ENCODE measurements at places on chromosomes 5 and 9. TPM values are rescaled to one million over a fixed set of nuclear protein-coding genes. Genes with fewer than 3 reads are reported as not detected.

Gene LECT2
- not detected for total RNA-seq

DNA sequence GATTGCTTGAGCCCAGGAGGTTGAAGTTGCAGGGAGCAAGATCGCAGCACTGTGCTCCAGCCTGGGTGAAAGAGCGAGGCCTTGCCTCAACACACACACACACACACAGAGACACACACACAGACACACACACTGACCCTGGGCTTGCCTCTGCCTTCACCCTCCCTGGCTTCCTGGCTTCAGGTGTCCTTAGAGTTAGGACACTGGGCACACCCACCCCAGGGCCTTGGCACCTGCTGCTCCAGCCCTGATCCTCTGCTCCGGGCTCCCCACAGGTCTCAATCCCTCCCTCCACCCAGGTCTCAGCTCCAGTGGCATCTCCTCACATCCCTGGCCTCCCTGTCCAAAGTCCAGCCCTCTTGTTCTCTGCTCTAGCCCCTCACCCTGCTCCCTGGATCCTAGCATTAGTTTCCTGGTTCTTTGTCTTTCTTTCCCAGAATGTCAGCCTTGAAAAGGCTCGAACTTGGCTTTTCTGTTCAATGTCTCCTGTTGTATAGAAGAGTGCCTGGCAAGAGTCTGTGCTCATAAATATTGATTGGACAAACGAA lies 212.9 kb downstream of the C9orf50 start:
- peaks cover 25% of the 10 kb centered on the region for H3K4me1 ChIP-seq
- H3K4me3 ChIP-seq = no peak overlapping the region
- H3K27me3 ChIP-seq = no peaks in the 10 kb centered on the region
- DNase-seq = no peak
- no peaks in the 10 kb centered on the region for H3K36me3 ChIP-seq
- H3K27ac ChIP-seq = no peak overlapping the region

GRCh38 chr5:139877129-139877597 lies 81.6 kb downstream of the PSD2 start:
- H3K4me3 ChIP-seq = no peak overlapping the region
- no peaks in the 10 kb centered on the region for H3K36me3 ChIP-seq
- no peak for DNase-seq
- H3K27ac ChIP-seq = no peak overlapping the region

DNA sequence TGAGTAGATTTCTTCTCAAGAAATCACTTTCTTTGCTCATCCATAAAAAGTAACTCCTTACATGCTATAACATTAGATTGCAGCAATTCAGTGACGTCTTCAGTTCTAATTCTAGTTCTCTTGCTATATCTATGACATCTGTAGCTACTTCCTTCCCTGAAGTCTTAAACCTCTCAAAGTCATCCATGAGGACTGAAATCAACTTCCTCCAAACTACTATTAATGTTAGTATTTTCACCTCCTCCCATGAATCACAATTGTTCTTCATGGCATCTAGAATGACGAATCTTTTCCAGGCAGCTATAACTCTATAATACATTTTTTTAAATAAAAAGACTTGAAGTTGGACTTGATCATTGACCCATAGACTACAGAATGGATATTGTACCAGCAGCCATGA lies 46.2 kb upstream of the PRRC1 start:
- H3K4me3 ChIP-seq = no peak overlapping the region
- no peak for DNase-seq
- H3K27ac ChIP-seq = no peak overlapping the region
- H3K4me1 ChIP-seq = no peaks in the 10 kb centered on the region
